ENCODE measurements at places on chromosomes 2 and 18.

DNA sequence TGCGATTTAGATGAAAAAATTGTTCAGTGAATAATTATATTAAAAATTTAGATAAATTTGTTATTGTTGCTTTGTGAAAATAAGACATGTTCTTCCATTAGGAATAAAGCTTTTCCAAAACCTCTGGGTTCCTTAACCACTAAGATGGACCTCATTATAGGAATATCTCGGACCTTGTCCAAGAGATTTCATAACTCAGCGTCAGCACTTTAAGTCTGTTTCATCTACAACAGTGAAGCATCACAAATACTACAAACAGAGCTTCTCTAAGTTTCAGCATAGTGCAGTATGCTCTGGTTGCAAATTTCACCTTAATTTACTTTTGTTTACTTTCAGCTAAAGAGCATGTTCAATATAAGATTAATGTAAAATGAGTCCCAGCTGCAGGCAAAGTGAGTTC, 150.3 kb downstream of the UBE2E3 start:
- DNase-seq: no peak

DNA sequence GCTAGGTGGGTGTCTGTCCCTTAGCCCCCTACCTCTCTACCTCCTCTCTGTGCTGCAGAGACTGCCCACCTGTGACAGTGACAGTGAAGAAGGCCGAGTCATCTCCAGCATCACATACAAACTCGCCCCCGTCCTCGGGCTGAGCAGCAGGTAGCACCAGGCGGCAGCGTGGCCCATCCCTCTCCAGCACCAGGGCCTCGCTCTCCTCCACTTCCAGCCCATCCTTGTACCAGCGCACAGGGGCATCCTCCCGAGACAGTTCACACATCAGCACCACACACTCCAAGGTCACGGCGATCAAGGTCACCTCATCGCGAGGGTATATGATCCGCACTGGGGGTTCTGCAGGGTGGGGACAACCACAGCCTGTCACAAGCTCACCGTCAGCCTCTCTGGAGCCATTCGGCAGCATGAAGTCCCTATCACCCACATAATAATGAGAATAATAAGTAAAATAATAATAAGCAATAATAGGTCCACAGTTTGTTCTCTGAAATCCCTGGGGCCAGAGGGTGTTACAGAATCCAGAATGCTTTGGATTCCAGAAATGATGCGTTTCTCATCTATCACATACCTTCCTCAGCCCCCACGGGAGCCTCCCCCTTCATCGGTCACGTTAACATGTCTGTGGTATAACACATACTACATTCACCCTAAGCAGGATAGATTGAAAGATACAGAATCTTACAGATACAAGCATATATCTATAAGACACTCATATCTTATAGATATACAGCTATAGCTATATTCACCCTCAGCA, 12.0 kb downstream of the OBSL1 start:
- DNase-seq: no peak

GRCh38 chr2:9574331-9574730, 18.7 kb upstream of the ADAM17 start:
- DNase-seq: no peak

- no peak for DNase-seq
These were observed 536 bp downstream of the PDE1A start for GRCh38 chr2:182426082-182426917.

- no peak for DNase-seq
These were observed 105.4 kb downstream of the CPO start for GRCh38 chr2:207044379-207045362.

- DNase-seq: no peak
These were observed 4.3 kb downstream of the GPR17 start for GRCh38 chr2:127650041-127650784.

- DNase-seq: no peak
These were observed 40.2 kb upstream of the EGR4 start for GRCh38 chr2:73333564-73333963.

DNA sequence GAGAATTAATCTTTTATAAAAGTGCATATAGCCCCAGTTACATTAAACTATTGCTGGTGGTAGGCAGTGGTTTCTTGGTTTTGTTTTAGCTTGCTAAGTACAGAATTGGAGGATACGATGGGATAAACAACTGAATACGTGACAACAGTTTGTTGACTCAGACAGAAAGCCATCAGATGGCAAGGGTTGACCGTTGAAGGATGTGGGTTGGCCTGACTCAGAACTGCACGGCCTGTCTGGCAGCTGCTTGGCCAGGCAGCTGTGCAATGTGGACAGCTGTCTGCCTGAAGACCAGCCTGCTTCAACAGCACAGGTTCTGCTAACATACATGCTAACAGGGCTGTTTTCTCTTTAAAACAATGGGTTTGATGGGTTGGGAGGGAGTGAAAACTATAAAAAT, 46.6 kb downstream of the PRKRA start:
- DNase-seq: no peak

GRCh38 chr2:164032995-164033394, 297.2 kb upstream of the FIGN start:
- no peak for DNase-seq

GRCh38 chr2:101998896-101999789, 7.4 kb downstream of the IL1R2 start:
- DNase-seq: peak; percentile 66

GRCh38 chr2:234993541-234993981, 41.7 kb downstream of the SH3BP4 start:
- no peak for DNase-seq

DNA sequence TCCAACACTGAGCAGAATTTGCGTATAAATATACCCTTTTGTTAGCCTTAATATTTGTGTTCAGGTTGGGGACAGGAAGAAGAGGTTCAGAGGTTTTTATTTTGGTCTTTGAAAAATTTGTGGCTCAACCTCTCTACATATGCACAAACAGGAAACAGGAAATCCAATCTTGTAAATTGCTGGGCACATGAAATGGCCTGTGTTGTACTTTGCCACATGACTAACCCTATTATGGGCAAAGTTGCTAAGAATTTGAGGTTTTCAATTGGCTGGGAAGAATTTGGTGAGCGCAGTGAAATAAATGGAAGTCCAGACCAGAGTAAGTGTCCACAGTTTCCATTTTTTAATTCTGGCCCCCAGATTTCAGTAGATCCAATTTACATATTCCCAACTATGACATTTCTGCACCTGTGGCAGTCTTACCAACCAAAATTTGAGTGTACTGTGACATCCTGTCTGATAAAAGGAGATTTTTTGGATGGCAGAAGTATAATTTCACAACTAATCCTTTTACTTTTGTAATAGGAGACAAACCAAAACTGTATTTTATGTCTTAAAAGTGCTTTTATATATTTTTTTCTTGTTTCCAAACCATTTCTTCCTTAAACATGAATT, 63.6 kb downstream of the COX7A2L start:
- DNase-seq: no peak

DNA sequence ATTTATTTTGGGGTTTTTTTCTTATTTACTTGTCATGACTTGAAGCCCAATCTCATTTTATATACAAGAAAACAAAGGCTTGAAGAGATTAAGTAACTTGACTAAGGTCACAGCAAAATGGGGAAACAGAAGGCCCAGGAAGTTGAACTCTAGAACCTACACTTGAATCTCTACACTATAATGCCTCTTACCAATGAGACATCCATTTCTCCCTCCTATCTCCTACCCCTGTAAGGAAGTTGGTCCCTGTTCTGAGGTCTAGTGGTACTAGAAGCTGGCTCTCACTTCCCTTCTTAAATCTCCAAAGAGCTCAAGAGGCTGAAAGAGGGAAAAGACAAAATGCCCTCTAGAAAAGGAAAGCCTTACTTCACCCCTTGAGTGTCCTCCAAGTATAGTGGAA, 25.5 kb upstream of the IHH start:
- DNase-seq: no peak

DNA sequence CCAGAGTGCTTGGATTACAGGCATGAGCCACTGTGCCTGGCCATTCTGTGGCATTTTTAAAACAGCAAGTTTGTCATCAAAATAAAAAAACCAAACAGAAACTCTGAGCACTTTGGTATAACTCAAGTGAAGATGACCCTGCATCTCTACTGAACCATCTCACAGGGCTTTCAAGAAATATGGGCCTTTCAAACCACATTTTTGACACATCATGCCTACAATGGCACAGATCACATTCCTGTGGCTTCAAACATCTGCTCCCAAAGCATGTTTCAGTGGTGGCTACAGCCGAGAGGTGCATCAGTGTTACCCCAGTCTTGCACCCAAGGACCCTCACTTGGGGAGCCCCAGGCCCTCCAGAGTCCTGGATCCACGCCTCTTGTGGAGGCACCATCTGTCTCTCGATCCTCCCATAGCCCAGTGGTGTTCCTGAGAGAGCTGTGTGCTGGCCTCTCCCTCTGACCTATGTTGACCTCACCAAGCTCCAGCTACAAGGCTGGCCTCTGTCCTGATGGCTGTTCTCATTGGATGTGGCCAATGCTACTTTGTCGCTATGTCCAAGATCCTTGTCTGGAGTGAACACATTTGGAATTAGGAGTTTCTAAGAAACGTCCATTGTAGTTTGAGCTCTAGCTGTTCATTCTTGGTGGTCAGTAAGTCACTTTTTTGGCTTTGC, 55.2 kb upstream of the RALBP1 start:
- DNase-seq: peak; percentile 47

DNA sequence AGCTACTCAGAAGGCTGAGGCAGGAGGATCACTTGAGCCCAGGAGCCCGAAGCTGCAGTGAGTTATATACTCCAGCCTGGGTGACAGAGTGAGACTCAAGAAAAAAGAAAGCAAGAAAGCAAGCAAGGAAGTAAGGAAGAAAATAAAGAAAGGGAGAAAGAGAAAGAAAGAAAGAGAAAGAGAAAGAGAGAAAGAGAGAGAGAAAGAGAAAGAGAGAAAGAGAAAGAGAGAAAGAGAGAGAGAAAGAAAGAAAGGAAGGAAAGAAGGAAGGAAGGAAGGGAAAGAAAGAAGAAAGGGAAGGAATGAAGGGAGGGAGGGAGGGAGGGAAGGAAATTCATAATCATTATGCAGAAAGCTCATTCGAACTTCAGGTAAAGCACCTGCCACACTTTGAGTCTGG, 33.9 kb downstream of the KIF3C start:
- no peak for DNase-seq

DNA sequence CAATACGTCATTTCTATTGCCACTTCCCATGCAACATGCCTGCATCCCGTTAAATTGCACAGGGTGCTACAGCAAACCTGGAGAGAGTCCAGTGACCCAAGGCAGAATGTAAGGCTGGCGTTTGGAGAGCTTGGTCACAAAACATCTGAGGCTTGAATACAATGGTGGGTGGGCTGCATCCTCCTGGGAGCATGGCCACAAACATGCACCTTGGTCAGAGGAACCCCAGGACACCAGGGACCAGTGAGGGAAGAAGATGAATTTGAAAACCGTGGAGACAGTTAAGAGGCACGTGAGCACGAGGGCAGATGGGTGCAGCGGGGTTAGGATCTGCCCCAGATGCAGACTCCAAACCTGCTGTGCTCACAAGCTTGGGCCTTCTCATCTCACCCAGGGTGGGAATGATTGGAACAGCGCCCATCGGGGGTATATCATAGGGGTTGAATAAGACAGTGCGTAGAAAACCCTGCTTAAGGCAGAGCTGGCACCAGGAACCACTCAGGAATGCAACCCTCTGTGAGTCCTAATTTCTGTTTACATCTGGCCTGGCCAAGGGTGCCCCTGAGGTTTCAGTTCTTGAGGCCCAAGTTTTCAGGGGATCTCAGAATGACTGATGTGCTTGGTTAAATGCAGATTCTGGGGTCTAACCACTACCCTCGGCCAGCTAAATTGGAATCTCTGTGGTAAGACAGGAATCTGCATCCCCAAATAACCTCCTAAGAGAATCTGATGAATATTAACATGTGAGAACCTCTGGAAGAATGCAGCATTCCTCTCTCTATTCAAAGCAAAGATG, 97.2 kb downstream of the ARL4C start:
- no peak for DNase-seq

- no peak for DNase-seq
These were observed 90.1 kb downstream of the EPAS1 start for GRCh38 chr2:46387292-46387691.

DNA sequence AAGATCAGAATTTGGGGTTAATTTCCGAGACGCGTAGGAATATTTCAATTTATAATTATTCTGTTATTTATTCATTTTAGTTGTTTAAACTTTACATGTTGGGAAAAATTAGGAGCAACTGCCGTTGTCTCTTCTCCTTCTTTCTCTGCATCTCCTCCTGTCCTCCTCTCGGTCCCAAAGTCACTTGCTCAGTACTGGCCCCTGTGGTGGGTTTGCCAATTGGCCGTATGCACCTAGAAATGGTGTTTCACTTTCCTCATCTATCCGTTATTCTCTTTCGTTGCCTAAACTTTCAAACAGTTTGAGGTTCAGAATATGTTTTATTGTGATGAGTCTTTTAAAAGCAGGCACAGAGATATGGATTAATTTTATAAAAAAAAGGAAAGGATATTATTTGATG, 517.9 kb downstream of the PLCL1 start:
- no peak for DNase-seq

DNA sequence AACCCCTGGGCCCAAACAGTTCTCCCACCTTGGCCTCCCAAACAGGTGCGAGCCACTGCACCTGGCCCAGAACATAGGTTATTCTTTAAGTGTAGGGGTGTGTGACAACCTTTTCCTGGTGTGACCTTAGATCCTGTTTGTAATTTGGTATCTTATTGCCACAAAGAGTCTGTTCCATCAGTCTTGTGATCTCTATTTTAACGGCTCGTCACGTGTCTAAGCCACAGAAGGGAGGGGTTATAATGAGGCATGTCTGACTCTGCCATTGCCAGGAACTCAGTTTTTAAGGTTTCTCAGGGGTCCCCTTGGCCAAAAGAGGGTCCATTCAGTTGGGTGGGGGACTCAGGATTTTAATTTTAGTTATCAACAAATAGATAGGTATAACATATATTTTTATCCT, 4.4 kb upstream of the ALS2 start:
- DNase-seq: no peak
